ENCODE measurements at places on chromosomes 4 and X. TPM values are rescaled to one million over a fixed set of nuclear protein-coding genes. Genes with fewer than 3 reads are reported as not detected.

GRCh38 chrX:132004728-132005127 is 18.4 kb upstream of the STK26 start:
- no peak for DNase-seq

DNA sequence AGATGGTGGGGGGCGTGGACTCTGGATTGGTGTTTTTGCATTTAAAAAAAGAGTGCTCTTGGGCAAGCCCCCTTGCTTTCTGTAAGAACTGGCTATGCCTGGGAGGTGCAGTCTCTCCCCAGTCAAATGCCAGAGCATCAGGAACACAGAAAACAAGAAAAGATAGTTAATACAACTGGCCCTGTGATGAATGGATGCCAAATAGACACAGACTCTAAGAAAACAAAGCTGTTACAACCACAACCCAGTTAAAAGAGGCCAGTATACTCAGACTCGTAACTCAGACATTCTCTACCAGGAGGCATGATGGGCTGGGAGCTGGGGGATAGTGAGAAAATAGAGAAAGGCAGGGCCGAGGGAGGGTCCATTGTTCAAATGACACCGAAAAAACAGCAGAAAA is 32.5 kb upstream of the C1QTNF7 start:
- no peak for DNase-seq

DNA sequence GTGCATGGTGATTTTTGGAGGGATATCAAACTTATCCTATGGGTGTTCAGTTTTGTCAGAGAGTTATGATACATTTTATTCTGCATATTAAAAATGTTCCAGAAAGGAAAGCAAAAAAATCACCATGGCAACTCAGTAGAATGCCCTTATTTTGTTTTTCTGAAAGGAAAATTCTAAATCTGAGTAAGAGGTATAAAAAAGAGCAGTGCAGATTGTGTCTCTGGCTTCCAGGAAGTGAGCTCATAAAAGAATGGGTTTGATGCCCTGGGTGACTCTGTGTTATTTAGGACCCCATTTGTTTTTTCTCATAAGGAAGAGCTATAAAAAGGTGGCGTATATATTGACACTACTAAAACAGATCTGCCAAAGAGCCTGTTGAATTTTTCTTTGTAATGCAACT is 128.8 kb downstream of the UCHL1 start:
- DNase-seq = no peak

- no peak for DNase-seq
These were observed 12.0 kb upstream of the IGSF1 start for GRCh38 chrX:131301155-131301554.

- DNase-seq = no peak
These were observed 323.2 kb upstream of the PCDH7 start for GRCh38 chr4:30396772-30397475.

- DNase-seq = no peak
These were observed 217.3 kb upstream of the GK2 start for GRCh38 chr4:79625361-79625760.

DNA sequence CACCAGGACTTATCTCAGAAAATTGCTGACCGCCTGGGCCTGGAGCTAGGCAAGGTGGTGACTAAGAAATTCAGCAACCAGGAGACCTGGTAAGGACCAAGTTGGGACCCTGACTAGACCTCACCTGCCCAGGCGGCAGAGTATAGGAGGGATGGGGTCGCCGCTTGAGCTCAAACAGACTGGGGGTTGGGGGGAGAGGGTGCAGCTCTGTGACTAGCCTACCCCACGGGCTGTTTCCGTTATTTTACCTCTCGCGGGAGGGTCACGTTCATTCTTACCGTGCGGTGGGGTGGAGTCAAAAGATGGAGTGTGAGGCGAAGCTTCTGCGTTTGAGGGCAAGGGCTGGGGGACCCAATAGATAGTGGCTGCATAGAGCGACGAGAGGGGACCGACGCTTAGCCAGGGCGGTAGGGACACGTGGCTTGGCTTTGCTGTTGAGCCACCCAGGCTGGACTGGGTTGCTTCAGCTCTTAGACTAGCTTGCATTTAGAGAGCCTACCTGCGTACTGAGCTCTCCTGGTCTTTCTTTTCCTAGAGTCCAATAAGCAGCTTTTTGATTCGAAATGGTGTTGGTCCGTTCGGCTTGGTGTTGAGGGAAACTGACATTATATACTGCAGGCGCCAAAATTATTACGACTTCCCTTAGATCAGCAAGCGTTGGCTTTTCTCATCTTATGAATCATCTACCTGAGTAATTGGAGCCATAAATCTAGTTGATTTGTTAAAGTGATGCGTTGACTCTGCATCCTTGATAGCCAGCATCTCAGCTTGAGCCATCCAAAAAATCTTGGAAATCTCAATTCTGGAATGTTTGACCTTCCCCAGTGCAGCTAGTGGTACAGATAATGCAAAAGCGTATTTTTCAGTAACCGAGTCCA is 591 bp downstream of the PRPS1 start:
- no peak for DNase-seq

SOX3 gene
- total RNA-seq = not detected

PLP2 gene
- 132 TPM for total RNA-seq

Measured in epithelial cell of proximal tubule (primary cell).